ENCODE measurements at places on chromosomes 6 and 20.

DNA sequence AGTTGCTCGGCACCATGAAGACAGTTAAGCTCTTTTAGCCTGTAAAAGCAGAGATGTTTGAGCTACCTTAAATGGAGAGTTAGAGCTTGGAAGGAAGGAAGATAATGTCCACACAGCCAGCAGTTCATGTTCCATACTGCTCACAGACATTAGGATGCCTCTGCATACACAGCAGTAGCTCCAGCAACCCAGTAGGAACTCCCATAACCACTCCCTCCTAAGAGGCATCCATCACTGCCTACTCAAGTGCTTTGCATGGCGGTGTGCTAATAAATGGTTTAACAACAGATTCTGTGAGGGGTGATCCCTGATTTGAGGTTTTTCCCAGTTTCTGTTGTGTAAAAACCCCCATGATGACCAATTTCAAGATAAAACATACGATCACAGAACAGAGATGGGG lies 286.4 kb downstream of the HACE1 start:
- DNase-seq: no peak

GRCh38 chr6:141594874-141595273 lies 537.9 kb upstream of the GJE1 start:
- DNase-seq: no peak

DNA sequence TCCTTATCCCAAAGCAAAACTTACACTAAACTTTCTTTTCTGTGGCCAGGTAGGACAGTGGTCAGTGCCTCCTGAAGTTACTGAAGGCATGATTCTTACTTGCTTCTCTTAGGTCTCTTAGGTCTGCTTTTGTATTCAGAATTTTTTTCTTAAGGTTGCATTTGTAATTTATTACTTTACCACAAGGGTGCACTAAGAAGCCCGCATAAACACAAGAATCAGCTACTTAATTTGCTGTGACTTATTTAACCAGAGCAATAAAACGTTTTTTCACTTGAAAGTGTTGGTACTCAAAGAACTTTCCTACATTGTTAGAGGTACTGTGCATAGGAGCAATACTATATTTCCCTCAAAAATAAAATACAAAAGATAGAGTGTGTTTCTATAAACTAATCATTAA lies 75.4 kb upstream of the LAMA2 start:
- no peak for DNase-seq

- no peak for DNase-seq
Measured at GRCh38 chr20:22449188-22449973, 135.0 kb downstream of the FOXA2 start.

DNA sequence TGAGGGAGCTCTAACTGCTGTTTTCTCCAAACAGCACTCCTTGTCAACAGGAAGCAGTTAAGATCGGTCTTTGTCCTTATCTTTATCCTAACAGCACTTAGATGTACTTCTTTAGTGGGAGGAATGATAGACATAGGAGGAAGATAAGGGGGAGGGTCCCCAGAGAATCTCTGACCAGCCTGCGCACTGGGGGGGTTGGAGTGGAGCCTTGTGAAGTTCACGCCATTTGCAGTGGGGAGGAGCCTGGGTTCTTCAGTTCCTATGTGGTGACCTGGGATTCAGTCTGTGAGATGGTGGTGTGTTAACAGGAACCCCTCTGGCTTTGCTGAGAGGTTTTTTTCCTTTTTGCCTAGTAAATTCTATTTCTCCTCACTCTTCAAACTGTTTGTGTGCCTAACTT lies 18.1 kb upstream of the ASCC3 start:
- no peak for DNase-seq

DNA sequence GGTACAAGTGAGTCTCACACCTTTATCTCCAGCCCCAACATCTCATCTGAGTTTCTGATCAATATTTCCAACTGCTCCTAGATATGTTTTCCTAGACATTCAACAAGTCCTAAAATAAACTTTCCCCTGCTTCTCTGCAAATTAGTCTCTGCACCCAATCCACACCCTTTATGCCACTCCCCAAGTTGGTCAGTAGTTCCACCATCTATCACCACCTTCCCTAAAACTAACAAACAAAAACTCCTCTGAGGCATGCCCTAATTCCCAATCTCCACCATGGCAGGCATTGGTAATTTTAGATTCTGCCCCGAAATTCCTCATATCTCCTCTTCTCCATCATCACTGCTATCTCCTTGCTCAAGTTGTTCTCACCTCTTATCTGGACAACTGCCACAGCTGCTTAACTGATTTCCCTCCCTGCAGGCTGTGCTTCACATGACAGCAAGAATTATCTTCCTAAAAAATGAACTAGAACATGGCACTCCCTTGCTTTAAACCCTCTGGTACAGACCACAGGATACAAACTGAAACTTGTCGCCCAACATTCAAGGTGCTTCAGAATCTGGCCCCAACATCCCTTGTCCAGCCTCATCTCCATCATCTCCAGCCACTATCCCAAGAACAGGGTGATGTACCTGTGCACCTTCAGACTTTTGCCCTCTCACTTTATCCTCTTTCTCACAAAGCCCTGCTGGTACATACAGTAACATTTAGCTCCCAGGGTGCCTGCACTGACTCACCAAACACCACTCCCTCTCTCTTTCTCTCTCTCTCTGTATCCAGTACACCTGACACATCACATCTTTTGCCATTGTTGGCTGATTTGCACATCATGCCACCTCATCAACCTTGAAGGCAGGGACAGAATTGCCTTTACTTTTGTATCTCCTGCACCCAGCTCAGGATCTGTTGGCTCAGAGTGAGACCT lies 55.5 kb downstream of the ZHX3 start:
- DNase-seq: no peak

GRCh38 chr6:125853756-125854155 lies 63.0 kb downstream of the NCOA7 start:
- DNase-seq: no peak

DNA sequence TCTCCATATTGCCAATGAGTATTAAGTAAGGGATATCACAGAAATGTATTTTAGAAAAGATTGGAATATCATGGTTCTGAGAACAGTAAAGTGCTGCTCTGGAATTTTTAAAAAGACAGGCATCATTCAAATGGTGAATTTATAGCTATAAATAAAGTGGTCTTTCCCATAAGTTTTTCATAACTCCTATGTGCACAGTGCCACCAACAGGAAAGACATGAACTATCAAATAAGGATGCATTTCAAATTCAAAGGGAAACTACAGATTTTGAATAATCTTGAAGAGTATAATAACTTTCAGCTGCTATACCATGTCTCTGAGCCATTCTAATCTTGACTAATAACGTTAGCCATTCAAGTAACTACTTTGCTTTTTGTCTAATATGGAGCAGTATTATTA lies 456.8 kb upstream of the GJE1 start:
- no peak for DNase-seq

- DNase-seq: no peak
Measured at GRCh38 chr6:99241905-99242534, 107.5 kb downstream of the FAXC start.

- DNase-seq: no peak
Measured at GRCh38 chr6:19864285-19864684, 27.1 kb downstream of the ID4 start.

- no peak for DNase-seq
Measured at GRCh38 chr6:166301611-166302529, 6.3 kb downstream of the PRR18 start.
